Activated CD4-positive, alpha-beta T cell treated with anti-CD3 and anti-CD28 coated beads, Interleukin-2, amount 50 U/mL, for 1 hour (primary cell): ENCODE measurements at places on chromosomes 2 and 18.

GRCh38 chr2:149329068-149329467 lies 1.3 kb upstream of the LYPD6 start:
- no peak for DNase-seq

DNA sequence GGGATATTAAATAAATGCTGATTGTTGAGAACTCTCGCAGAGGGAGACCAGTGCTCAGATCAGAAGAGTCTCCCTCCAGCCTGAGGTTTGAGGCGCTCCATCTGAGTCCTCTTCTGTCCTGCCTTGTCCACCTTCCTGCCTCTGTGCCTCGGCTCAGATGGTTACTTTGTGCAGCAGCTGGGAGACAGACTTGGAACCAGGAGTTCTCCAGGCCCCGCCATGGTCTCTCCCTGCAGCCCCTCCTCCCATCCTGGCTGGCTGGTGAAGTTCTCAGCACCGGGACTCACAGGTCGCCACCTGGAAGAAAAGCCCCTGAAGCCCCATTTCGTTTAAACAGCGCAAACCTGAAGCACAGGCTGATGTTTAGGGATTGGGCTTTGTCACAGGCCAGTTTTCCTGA lies 60.6 kb downstream of the DDX1 start:
- DNase-seq = no peak

DNA sequence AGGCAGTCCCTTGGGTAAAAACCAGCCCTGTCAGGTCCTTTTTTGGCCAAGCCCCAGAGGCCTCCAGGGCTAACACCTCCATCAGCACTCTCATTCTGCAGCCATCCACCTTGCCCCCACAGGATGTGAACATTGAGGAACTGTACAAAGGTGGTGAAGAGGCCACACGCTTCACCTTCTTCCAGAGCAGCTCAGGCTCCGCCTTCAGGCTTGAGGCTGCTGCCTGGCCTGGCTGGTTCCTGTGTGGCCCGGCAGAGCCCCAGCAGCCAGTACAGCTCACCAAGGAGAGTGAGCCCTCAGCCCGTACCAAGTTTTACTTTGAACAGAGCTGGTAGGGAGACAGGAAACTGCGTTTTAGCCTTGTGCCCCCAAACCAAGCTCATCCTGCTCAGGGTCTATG lies 7.3 kb downstream of the IL1F10 start:
- no peak for DNase-seq

- no peak for DNase-seq
Observed at GRCh38 chr2:182716650-182716979, 558 bp downstream of the DNAJC10 start.

- DNase-seq = no peak
Observed at GRCh38 chr2:214226061-214226460, 184.8 kb upstream of the VWC2L start.

DNA sequence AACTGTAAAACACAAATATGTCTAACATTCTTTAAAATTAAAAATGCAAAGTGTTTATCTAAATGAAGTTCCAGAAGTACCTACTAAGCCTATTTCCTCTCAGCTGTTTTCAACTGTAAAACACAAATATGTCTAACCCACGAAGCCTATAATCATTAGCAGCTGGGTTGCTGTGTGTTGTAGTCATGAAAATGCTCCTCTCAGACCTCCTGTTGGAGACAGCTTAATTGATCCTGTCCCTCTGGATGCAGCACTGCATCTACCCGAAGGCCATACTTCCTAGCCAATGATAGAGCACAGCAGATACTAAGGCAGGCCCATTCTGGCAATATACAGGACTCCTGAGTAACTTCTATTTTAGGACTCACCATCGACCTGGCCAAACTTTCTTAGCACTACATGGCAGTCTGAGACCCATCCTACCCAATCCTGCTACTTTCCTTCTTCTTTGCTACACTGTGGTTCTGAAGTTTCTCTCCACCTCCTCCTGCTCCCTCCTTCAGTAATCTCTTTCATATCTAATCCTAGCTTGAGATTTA lies 92.5 kb upstream of the RBBP8 start:
- no peak for DNase-seq

GRCh38 chr2:143160732-143161707 lies 31.8 kb downstream of the ARHGAP15 start:
- no peak for DNase-seq

GRCh38 chr2:164993287-164994016 lies 38.1 kb upstream of the SLC38A11 start:
- DNase-seq = no peak

DNA sequence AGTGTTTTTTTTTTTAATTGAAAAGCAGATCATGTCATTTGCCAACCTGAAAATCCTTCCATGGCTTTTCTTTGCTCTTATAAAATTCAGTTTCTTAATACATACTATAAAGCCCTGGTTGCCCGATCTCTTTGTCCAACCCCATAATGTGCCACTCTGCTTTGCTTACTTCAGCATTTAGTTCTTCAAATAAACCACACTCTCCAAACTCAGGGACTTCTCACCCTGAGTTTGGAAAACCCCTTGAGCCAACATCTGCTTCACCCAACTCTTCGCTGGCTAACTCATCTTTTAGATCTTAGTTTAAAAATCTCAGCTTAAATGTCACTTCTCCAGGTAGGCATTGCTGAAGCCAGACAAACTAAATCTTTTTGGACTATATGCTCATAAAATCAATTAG lies 1.3 kb upstream of the STAT1 start:
- no peak for DNase-seq

- no peak for DNase-seq
Observed at GRCh38 chr2:16154061-16154460, 213.7 kb downstream of the MYCN start.

GRCh38 chr2:84286878-84287277 lies 172.2 kb downstream of the SUCLG1 start:
- DNase-seq = no peak

- DNase-seq = no peak
Observed at GRCh38 chr2:195049372-195050031, 607.5 kb upstream of the SLC39A10 start.

DNA sequence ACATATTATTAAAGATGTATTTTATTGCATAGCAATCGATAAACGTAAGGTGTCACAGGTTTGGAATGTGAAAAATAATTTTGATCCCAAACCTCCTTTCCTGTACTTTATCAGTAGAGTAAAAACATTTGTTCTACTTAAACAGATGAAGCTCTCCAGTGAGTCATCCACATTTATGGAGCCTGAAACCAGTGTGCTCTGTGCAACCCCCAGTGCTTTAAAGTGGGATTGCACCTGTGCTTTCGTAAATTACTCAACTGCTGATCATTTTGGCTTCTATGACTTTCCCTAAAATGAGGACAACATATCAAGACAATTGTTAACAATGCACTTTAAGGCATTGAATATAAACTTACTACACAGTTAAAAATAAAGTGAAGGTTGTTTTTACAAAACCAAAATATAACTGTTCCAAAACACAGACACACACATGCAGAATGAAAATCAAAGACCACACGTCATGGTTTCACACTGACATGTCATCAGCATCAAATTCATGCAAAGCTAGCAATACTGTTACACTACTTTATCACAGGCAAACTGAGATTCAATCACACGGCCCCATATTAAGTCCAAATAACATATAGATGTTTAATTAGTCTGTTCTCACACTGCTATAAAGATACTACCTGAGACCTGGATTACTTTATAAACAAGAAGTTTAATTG lies 9.7 kb downstream of the TMEM18 start:
- no peak for DNase-seq

GRCh38 chr18:39935598-39935997 lies 2019.4 kb upstream of the PIK3C3 start:
- DNase-seq = no peak

DNA sequence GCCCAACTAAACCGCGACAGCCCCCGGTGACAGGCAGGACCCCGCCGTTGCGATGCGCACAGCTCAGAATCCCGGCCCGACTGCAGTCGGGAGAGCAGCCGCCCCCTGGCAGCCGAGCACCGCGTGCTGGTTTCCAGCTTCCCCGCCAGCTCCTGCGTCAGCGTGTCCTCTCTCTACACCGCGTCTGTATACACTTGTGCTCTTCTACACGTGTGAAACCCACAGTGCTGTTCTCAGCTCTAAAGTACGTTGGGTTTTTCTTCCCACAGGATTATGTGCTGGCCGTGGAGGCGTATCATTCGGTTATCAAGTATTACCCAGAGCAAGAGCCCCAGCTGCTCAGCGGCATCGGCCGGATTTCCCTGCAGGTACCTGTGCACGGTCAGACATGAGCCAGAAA lies 54.0 kb downstream of the ADI1 start:
- DNase-seq = no peak

DNA sequence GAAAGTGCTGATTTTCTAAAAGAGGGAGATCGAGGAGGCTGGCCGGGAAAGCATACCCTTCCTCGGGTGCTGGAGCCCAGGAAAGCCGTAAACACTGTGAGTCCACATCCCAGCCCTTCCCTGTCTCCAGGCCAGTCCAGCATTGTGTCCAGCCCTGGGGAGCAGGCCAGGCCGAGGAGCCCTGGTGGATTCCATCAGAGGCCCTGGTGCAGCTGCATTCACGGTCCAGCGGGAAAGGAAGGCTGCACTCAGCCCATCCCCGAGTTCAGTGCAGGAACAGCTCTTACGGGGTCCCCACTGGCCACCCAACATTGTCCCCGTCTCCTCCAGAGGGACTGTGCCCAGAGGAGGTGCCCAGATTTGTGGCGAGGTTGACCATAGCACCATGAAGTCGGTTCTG lies 218.6 kb downstream of the KLHL29 start:
- DNase-seq = no peak

DNA sequence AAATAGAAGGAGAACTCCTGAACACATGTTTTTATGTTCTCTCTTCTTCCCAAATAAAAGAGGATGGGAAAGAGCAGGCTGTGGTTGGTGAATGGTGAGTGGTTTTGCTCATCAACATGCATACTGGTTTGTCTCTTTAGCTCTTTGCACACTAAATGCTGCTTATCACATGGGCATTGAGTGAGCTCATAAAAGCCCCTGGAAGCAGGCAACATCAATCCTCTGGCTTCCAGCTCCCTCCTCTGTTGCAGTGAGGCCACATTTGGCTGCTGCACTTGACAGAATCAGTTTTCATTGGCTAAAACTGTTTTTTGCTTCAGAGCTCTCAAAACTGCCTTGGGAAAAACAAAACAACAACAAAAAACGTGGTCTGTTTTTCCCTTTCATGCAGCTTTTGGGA lies 1308.2 kb upstream of the NRXN1 start:
- DNase-seq = no peak

GRCh38 chr2:99512181-99512591 lies 22.4 kb upstream of the REV1 start:
- DNase-seq = no peak
